ENCODE measurements at places on chromosomes 12 and 14. TPM values are rescaled to one million over a fixed set of nuclear protein-coding genes. Genes with fewer than 3 reads are reported as not detected.

The SPSB2 gene
- 5.1 TPM for total RNA-seq

The OR6C3 gene
- total RNA-seq: not detected

The TEX52 gene
- total RNA-seq: not detected

The TTC6 gene
- 0.19 TPM for total RNA-seq

The CLEC4C gene
- not detected for total RNA-seq

The OR6C70 gene
- not detected for total RNA-seq

The TPH2 gene
- not detected for total RNA-seq

The LIN52 gene
- 2.6 TPM for total RNA-seq

The FOXA1 gene
- 0.34 TPM for total RNA-seq

Measured in pancreas (tissue), 10 donors.